Breast epithelium (tissue), 4 donors: ENCODE measurements at places on chromosomes 2 and 18. TPM values are rescaled to one million over a fixed set of nuclear protein-coding genes. Genes with fewer than 3 reads are reported as not detected.

- DNase-seq = no peak
Observed at GRCh38 chr18:69785466-69785865, 162.2 kb downstream of the CD226 start.

DNA sequence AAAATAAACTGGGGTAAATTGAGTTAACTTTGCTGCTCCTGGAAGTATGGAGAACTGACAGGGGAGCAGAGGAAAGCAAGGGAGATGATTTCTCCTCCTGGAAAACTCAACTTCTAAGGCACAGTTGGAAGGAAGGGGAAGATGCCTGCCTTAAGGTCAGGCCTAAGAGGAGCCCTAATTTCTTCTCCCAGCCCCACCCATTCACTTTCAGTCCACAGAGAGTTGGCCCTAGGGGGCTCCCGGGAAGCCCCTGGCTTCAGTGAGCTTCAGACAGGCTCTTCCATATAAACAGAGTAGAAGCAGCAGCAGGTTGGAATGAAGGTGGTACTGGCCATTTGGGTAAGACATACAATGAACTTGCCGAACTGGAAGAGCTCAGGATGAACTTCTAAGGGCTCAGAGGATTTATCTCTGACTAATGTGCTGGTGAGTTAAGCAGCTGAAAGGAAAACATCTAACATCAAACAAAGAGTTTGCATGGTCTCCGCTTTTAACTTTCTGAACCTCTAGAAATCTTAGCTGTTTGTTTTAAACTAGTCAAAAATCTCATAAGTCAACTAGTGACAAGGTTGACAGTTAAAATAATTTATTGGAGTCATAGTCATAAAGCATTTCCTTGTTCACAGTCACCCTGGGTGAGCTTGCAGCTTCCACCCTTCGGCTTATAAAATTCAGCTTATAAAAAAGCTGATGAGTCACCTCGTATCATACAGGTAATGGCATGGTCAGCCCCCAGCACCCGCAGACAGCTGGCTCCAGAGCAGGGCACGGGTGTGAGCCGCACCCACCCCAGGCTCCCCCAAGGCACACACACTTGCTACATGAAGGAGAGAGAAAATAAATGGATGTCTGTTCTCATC, 9.8 kb downstream of the MALL start:
- no peak for DNase-seq

The DUSP11 gene
- 28.8 TPM for total RNA-seq

The NMS gene
- not detected for total RNA-seq

The INPP5D gene
- 20.0 TPM for total RNA-seq
